Left renal cortex interstitium (tissue), 4 donors: ENCODE measurements at places on chromosomes 3 and 15.

DNA sequence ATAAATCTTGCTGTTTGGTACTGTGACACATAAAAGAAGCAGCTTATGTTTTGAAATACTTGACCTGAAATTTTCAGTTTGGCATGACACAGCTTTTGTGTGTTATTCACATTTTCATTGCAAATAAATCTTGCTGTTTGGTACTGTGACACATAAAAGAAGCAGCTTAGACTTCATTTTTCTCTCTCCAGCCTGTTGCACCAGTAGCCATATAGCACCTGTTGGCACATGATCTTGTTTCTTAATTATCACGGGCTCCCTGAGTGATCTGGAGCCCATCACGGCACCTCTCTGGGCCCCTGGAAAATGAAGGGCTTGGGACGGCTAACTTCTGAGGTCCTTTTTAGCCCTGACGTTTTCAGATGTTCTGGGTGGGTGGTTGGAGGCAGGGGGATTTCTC is 77.4 kb upstream of the SLCO3A1 start:
- DNase-seq: no peak

- no peak for DNase-seq
Measured at GRCh38 chr3:111143-112069, 85.2 kb upstream of the CHL1 start.

GRCh38 chr3:21533002-21533401 is 218.0 kb downstream of the ZNF385D start:
- no peak for DNase-seq

DNA sequence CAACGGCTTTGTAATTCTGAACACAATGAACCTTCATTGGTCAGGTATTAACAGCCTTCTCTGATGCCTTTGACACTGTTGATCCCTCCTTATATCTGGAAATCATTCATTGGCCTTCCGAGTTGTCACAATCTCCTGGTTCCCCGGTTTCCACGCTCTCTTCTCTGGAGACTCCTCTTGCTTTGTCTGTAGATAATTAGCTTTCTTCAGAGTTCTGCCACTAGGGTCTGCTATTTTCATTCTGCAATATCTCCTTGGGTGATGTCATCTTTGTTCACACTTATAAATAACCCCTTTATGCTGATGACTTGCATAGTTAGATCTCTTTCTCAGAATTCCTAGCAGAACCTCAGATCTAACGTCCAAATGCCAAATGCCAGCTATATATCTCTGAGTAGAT is 583.8 kb upstream of the ZNF717 start:
- no peak for DNase-seq

- no peak for DNase-seq
Measured at GRCh38 chr15:89870006-89870405, 23.8 kb downstream of the AP3S2 start.

GRCh38 chr15:94451466-94451865 is 220.1 kb downstream of the MCTP2 start:
- no peak for DNase-seq

- DNase-seq: no peak
Measured at GRCh38 chr3:81549831-81550230, 211.6 kb downstream of the GBE1 start.

GRCh38 chr3:150409512-150410310 is 1.6 kb downstream of the TSC22D2 start:
- no peak for DNase-seq

- DNase-seq: no peak
Measured at GRCh38 chr3:130907500-130907899, 13.6 kb downstream of the ATP2C1 start.
